ENCODE measurements at places on chromosomes 4 and X.

GRCh38 chr4:82705169-82705927 lies 93.2 kb downstream of the SCD5 start:
- no peak for DNase-seq

- no peak for DNase-seq
Measured at GRCh38 chr4:16772366-16772850, 126.0 kb downstream of the LDB2 start.

GRCh38 chr4:156197216-156197615 lies 243.6 kb upstream of the CTSO start:
- DNase-seq = no peak

DNA sequence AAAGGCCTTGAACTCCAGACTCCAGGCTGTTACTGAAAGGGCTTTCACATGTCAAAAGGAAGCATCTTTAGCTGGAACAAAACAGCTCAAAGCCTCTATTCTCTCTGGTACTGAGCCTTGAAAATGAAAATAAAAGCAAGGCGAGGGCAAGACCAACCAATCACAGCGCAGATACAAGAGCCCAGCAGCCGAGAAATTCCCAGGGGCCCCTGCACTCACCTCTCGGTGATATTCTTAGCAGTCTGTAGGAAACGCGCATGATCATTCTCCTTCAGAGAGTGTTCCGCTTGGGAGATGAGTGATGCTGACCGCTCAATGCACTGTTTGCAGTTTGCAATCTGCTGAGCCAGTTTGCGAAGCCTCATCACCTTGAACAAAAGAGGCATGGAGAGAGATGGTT lies 138.1 kb downstream of the MID1 start:
- no peak for DNase-seq

DNA sequence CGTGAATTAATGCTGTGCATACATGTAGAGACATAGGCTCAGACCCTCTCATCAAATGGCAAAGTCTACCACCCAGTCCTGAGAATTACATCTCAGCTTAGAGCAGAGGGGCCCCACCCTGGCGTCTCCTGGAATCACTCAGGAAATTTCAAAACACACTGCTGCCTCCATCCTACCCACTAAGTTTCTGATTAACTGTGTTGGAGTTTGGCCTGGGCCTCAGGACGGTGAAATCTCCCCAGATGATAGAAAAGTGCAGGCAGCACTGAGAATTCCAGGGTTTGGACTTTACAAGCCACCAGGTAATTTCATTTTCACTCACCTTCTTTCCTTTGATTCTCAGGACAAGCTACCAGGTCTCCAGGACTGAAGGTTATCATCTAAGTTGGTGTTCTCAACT lies 3.3 kb upstream of the FAM9C start:
- no peak for DNase-seq

DNA sequence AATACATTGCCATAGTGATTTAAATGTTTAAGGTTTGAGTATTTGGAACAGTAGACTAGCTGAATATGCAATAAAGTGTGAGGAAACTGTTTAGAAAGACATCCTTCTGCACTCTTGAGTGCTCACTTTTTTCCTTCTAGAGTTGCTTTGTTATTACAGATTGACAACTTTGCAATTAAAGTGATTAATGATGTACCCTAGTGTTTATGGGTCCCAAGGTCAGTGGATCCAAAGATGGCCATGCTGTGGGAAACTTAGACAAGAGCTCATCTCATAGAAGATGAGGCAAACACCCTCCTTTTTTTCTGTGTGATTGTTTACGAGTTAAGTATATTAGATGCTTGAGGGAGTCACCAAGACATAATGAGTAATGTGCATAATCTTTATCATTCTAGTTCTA lies 118.8 kb downstream of the PDLIM5 start:
- DNase-seq = no peak

- DNase-seq = no peak
Measured at GRCh38 chr4:151460434-151460833, 51.5 kb downstream of the FHIP1A start.

- DNase-seq = no peak
Measured at GRCh38 chr4:168584321-168584771, 87.5 kb downstream of the PALLD start.

DNA sequence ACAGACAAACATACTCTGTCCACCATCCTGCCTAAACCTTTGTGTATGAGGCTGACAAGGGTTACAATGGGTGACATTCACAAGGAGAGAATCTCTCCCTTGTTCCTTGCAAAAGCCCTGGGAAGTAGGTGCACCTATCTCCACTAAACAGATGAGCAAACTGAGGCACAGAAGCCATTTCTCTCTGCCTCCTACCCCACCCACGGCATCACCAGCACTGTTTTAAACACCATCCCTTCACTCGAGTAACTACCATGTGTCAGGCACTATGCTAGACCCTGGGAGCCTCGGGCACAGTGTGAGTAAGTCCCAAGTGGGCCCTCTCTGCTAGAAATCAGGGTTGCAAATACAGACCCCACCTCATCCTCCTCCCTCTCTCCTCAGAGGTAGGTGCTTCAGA lies 899 bp downstream of the LYAR start:
- no peak for DNase-seq

DNA sequence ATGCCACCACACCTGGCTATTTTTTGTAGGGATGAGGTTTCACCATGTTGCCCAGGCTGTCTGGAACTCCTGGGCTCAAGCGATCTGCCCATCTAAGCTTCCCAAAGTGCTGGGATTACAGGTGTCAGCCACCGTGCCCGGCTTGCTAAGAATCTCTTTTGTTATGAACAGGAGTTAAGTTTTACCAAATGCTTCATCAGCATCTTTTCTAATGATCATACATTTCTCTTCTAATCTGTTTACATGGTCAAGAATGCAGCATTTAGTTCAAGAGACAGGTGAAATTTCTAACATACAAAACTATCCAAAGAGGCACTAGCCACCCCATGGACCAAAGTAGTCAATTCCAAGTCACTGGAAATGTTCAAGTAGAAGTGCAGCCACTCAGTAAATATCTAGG lies 52.5 kb upstream of the IQSEC2 start:
- DNase-seq = no peak

DNA sequence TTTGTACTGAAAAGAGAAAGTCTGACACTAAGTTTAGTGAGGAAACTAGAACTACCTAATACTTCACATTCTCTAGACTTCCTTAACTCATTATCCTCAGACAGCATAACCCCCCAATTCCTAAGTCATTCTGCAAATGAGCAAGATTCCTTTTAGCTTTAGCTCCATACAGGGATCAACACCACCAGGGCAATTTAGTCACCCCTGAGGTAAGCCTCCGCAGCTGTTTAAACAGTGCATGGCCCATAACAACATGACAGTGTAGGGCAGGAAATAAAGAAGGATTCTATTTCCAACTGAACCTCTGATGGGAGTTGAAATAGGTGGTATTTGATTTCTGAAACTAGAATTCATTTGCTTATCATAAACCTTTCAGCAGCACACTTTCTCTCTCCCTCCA lies 112.8 kb upstream of the DKK2 start:
- DNase-seq = no peak

DNA sequence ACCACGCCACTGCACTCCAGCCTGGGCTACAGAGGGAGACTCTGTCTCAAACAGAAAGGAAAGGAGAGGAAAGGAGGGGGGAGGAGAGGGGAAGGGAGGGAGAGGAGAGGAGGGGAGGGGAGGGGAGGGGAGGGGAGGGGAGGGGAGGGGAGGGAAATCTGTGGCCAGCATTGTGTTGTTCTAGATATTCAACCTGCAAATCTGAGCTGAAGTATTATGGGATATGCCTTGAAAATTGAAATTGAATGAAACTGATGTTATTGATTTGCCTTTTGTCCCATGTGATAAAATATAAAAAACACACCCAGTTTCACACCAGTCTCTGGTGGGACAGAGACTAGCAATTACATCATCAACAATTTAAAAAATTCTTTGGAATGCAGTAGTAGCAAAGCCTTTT lies 1.5 kb downstream of the SMIM31 start:
- DNase-seq = no peak

GRCh38 chrX:9816084-9816700 lies 30.0 kb downstream of the SHROOM2 start:
- DNase-seq = no peak

DNA sequence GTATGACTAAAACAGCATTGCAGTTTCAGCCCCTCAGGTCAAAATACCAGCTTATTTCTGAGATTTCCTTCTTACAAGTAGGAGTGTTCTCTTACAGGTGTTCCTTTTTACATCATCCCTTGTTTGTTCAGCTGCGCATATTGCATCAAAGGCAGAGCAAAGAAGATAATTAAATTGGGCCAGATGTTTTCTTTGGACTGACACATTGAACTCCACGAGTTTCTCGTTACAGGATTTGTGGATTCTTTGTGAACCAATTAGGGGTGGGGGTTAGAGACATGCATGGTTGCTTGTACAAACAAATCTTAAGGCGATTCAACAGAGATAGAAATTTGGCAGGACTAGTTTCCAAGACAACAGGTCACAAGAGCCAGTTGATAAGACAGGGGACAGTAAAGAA lies 95.7 kb downstream of the SPANXN4 start:
- no peak for DNase-seq

DNA sequence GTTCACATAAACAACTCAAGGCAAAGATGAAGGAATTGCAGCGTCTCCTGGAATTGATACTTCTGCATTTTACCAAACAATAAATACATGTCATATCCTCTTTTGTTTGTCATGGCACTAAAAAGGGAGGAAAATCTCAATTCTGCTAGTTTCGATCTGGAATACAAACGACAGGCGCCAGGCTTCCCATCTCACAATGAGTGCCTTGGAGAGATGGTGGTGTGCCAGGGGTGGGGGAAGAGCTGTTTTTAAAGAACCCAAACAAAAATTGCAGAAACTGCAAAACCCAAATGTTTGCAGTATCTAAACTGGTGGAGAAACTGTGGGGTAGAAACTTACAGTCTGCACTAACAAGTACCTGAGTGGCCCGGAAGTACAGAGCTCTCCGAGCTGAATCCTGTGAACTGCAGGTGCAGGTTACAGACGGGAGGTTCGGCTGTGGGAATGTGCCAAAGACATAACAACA lies 53.0 kb upstream of the KLF3 start:
- DNase-seq = no peak

DNA sequence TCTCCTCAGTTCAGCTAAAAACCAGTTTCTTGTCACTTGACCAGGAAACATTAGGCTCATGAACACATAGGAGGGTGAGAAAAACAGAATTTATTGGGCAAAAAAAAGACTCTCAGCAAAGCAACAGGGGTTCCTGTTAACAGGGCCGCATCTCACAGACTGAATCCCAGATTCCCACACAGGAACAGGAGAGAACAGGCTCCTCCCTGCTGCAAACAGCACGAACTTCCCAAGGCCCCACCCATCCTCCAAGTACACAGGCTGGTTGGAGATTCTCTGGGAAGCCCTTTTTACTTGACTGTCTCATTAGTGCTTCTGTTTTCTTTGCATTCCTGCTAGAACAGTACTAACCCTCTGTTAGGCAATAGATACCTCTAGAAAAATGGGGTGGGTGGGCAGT lies 52.4 kb upstream of the IL21 start:
- no peak for DNase-seq

DNA sequence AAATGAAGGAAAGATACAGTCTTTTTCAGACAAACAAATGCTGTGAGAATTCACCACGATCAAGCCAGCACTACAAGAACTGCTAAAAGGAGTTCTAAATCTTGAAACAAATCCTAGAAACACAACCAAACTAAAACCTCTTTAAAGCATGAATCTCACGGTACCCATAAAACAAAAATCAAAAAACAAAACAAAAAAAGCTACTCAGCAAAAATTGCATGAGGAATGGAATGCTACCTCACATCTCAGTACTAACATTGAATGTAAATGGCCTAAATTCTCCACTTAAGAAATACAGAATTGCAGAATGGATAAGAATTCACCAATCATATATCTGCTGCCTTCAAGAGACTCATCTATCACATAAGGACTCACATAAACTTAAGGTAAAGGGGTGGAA lies 300.1 kb downstream of the NAF1 start:
- no peak for DNase-seq

- DNase-seq = no peak
Measured at GRCh38 chrX:131262738-131263679, 26.1 kb downstream of the IGSF1 start.

GRCh38 chrX:100687128-100687527 lies 43.1 kb downstream of the SRPX2 start:
- DNase-seq = no peak

DNA sequence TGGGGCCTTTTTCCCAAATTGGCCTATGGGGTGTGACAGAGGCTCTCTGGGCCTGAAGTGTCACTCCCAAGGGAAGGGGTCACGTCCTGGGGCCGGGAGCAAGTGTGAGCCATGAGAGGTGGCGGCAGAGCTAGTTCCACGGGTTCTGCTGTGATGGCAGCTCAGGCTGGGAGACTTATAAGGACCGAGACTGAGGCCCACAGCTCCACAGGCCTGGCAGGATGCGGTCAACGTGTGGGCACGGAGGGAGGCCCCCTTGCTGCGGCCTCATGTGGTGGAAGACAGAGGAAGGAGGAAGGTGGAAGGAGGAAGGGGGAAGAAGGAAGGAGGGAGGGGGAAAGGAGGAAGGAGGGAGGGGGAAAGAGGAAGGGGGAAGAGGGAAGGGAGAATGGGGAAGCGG lies 7.2 kb upstream of the CPLX1 start:
- DNase-seq = no peak

DNA sequence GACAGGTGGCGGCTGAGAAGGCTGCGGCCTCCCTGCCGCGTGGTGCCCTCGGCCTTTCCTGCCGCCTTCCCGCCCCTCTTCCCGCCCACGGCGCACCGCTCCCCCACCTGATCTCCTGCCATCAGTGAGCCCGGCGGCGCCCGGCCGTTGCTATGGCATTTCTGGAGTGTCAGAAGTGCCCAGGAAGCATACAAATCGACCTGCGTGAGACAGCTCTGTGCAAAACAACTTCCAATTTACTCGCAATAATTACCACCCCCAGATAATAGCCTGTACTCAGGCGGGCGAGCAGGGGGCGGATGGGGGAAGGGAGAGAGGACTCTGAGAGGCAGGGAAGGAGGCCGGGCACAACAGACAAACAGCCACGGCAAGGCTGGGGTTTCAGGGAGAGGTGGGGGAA lies 16.6 kb upstream of the ERCC6L start:
- DNase-seq = no peak

GRCh38 chr4:25291158-25291733 lies 21.3 kb upstream of the ZCCHC4 start:
- no peak for DNase-seq

- no peak for DNase-seq
Measured at GRCh38 chr4:150722908-150723362, 141.0 kb downstream of the MAB21L2 start.

DNA sequence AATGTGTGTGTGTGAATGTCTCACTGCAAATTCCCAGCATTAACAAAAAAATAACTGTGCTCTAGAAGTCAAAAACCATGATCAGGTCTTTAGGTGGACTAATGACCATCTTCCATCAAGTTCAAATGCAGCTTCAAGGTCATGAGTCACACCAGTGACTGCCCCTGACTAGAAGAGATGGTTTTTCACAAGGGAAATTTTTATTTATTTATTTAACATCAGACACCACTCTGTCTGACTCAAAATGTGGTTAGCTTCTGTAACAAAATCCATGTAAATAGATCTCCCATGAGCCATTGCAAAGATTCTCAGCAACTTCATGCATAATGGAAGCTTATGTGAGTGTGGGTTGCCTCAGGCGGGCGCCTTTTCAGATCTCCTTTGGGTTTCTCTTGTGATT lies 219.2 kb downstream of the KIT start:
- DNase-seq = no peak

- no peak for DNase-seq
Measured at GRCh38 chr4:987624-988513, 1.0 kb downstream of the IDUA start.

Measured in frontal cortex (tissue), 4 donors.